ENCODE measurements at places on chromosomes 1 and 21.

GRCh38 chr1:219359126-219359525 is 185.4 kb downstream of the LYPLAL1 start:
- no peak for DNase-seq

DNA sequence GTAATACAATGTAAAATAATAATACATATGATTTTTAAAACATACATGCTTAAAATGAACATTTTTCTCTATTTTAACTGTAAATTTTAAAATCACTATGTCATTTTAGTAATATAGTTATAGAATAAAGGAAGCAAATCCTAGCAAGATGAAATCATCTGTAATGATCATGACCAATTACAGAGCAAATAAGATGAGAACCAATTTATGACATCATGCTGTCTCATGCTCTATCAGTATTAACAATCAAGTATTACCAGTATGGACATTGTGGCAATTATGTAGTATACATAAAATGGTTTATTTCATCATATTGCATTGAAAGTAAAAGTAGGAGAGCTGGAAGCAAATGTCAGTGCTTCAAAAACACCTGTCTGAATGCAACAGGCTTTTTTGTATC is 255.0 kb downstream of the VAV3 start:
- no peak for DNase-seq

GRCh38 chr1:51941528-51941927 is 49.0 kb downstream of the RAB3B start:
- no peak for DNase-seq

DNA sequence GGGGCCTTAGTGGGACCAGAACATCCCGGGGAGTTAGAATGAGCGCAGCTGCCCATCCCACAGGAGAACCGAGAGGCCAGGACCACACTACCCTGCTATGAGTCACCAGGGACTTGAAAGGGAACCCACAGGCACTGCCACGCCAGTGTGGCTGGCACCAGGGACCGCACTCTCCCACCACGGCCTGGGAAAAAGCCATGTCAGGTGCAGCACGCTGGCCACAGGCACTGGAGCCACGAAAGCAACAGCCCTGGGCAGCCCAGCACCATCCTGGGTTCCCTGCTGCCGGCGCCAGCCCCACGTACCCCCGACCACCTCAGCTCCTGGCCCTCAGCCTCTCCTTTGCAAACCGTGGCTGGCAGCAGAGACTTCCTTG is 14.1 kb upstream of the TMEM240 start:
- DNase-seq, result peak; percentile 85

DNA sequence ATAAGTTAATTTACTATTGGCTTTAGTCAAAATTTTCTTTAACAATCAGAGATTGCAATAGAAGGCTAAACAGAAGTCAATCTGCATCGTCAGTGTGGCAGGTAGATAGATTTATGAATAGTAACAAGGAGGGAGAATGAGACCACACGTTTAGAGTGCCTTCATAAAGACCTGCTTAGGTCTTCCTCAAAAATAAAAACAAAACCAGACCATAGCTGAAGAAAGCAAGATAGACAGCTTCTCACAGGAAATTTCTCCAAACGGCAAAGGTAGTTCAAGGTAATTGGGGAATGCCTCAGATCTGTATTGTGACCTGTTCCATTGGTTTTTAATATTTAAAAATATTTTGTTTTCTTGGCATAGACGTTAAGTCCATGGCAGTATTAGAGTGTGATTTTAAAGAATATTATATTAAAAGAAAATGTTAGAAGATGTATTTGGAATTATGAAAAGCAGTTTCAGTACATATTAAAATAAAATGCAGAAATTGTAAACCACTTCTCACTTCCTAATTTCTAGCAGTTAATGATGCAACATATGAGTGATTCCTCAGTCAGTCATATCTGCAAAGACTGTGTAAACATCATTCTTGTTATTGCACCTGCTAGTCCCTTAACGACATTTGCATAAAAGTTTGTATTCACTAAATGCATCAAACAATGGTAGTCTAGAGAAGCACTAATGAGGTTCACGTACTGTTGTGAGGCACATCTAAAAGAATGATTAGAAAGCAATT is 278.0 kb downstream of the HLX start:
- no peak for DNase-seq

GRCh38 chr1:219731771-219732170 is 118.9 kb upstream of the ZC3H11B start:
- DNase-seq, result no peak

DNA sequence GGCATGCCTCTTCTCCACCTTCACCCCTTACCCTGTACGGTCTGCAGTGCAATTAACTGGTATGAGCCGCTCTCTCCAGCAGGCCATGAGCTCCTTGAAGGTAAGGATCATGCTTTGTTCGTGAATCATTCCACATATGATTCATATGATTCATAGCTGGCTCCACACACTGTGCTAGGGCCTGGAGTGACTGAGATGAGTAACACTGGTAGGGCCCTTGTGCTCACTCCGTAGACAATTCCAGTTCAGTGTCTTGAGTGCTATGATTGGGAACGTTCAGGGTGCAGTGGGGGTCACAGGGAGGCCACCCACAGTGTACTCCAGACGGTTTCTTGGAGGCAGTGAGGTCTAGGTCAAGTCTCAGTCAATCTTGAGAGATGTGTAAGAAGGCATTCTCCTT is 239.8 kb downstream of the LMX1A start:
- DNase-seq, result peak; percentile 35

DNA sequence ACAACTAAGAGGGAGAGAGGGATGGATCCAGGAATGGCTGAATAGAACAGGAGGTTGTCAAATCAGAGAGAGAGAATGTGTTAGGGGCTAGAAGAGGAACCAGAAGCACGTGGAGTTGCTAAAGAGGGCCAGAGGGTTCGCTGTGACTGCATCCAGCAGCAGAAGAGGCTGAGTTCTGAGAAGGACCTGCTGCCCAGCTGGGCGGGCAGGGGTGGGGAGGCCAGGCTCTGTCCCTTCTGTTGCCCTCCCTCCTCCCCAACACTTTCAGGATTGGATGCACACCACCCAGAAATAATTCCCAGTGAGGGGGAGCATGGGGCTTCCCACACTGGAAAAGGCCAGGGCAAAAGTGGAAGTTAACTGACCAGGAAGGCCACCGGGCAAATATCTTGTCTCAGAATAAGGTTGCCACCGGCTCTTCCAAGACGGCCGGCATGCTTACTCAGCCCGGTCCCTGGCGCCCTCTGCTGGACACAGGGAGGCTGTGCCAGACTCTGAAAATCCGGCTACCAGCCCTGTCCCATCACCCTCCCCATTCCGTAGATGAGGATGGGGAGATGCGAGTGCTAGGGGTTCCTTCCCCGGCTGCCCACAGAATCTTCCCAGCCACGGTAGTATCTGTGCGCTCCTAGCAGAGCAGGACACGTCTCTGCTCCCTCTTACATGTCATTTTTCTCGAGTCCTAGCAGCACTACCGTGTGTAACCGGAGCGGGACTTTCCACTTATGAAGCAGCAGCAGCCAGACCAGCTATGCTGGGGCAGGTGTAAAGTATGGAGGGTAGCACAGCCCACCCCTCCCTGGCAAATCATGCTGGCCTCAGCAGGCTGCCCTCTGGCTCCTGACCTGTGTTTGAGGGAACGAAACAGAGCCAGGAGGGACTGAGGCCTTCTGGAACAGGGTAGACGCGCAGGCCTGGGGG is 46.8 kb upstream of the A3GALT2 start:
- peak; percentile 49 for DNase-seq

GRCh38 chr1:187568067-187568466 is 739.3 kb downstream of the PLA2G4A start:
- DNase-seq, result no peak
